ENCODE measurements at places on chromosomes 5 and 9. TPM values are rescaled to one million over a fixed set of nuclear protein-coding genes. Genes with fewer than 3 reads are reported as not detected.

Gene PCDHB11
- not detected for total RNA-seq

Gene RNF180
- 0.29 TPM for total RNA-seq

Gene DMGDH
- not detected for total RNA-seq

Gene STC2
- total RNA-seq, result not detected

Gene SH2D3C
- total RNA-seq, result not detected

Gene SLC34A3
- total RNA-seq, result not detected

Gene INSL6
- total RNA-seq, result not detected

Gene ZDHHC12
- total RNA-seq, result 29.3 TPM

Gene KCNT1
- total RNA-seq, result not detected

Gene CDH6
- total RNA-seq, result not detected

Gene PCDHA1
- not detected for total RNA-seq

Gene RABGAP1
- total RNA-seq, result 85.1 TPM

Gene BTNL8
- not detected for total RNA-seq

Gene CAVIN4
- 0.67 TPM for total RNA-seq

Gene PCDHB14
- 0.48 TPM for total RNA-seq

Gene FYB1
- 2.7 TPM for total RNA-seq

Gene PDLIM4
- total RNA-seq, result not detected

Gene HAVCR1
- total RNA-seq, result not detected

Gene FBP2
- total RNA-seq, result not detected

Gene CARD19
- 5.5 TPM for total RNA-seq

Gene LEAP2
- 6.6 TPM for total RNA-seq

Gene RNF14
- total RNA-seq, result 41.9 TPM

Gene PCDHA11
- not detected for total RNA-seq

Measured in Karpas-422 (cell line).